ENCODE measurements at places on chromosomes 11 and 22.

GRCh38 chr11:79353706-79354105 lies 87.1 kb downstream of the TENM4 start:
- no peak for DNase-seq

DNA sequence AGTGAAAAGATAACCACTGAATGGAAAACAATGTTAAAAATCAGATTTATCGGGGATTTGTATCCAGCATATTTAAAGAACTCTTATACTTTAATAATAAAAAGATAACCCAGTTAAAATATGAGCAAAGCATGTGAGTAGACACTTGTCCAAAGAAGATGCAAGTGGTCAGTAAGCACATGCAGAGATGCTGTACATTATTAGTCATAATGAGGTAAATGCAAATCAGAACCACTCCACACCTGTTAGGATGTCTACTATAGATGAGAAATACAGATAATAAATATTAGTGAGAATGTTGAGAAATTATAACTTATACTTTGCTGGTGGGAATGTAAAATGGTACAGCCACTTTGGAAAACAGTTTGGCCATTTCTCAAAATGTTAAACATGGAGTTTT lies 28.0 kb downstream of the QSER1 start:
- no peak for DNase-seq

DNA sequence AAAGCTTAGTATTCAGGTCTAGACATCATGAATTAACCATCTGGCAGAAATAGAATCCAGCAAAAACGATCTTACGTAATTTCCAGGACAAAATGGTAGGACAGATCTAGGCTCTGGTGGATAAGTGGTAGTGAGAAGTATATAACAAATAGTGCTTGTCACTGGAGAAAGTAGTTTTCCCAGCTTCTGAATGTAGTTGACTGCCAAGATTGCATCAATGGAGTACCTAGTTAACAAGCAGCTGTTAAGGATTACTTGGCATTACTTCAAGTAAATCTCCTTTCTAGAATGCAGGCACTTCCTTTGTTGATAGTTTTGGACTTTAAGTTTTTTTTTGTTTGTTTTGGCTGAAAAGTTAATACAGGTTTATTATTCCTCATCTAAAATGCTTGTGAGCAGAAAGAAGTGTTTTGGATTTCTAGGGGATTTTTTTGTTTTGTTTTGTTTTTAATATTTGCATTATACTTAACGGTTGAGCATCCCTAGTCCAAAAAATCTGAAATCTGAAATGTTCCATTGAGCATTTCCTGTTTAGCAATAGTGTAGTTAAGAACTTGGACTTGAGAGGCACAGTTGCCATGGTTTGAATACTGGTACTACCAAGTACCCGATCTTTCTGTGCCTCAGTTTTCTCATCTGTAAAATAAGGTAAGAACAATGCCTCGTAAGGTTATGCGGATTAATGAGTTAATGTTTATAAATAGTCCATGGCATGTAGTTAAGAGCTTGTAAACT lies 20.3 kb downstream of the FAM118B start:
- no peak for DNase-seq

- DNase-seq = no peak
Observed at GRCh38 chr22:48900327-48900597, 927.4 kb downstream of the BRD1 start.

GRCh38 chr11:117220568-117220967 lies 11.3 kb downstream of the PCSK7 start:
- DNase-seq = no peak

GRCh38 chr22:44220727-44221680 lies 40.3 kb downstream of the PARVG start:
- no peak for DNase-seq

- no peak for DNase-seq
Observed at GRCh38 chr11:32953700-32954099, 61.1 kb downstream of the QSER1 start.

DNA sequence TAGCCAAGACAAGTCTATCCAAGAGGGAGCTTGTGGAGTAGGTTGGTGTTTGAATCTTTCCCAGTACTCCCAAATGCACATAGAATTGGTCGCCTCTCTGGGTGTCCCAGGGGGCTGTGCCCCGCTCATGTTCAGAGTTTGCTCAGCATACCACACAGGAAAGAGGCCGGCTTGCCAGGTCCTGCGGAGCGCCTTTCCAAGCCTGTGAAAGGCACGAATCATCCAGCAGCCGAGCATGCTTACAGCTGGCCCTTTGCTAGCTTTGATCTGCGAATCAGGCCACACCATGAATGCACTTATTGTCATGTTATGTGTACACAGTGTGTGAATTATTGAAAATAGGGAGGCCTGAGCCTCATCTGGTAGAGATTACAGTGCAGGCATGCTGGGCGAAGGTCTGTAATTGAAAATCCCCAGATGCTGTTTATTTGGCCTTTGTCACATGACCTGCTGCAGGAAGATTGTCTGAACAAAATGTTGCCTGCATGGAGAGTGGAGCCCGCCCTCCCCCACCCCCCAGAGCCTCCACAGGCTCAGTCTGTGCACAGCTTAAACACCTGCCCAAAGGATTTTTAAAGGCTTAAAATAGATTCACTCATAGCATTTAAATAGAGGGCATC lies 163.3 kb upstream of the RASSF10 start:
- no peak for DNase-seq

DNA sequence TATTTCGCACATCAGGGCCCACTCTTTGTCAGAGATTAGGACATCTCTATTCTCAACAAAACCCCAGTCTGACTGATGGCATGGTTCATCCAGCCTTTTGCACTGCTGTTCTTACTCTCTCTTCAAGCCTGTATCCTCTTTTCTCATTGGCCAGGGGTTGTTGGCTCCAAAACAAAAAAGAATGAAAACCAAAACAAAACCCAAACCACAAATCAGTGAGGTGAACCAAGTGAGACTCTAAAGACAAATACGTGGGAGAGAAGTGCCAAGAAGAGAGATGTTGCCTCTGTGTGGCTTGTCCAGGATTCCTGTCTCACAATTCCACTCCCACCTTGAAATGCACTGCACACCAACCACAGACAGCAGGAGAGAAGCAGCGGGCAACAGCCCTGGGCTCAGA lies 278.9 kb upstream of the NARS2 start:
- DNase-seq = no peak

DNA sequence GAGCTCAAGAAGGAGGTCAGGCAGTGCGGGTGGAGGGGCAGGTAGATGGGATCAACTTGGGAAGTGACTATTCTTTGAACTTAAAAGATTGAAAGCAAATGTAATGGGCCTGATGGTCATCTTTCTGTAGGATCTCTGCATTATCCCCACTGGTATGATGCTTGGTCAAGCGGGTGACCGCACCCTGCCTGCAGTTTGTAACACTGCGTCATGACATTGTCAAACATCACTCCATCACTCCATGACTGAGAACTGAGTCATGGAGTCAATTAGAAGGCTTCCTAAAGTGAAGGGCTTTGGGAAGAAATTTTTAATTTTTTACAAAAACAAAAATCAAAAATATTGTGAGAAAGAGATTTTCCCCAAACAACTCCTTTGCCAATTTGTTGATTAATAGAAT lies 62.4 kb upstream of the BMAL1 start:
- no peak for DNase-seq

GRCh38 chr11:765025-765801 lies 12.1 kb downstream of the GATD1 start:
- DNase-seq = no peak

GRCh38 chr11:113818426-113818825 lies 38.8 kb downstream of the CLDN25 start:
- DNase-seq = no peak

DNA sequence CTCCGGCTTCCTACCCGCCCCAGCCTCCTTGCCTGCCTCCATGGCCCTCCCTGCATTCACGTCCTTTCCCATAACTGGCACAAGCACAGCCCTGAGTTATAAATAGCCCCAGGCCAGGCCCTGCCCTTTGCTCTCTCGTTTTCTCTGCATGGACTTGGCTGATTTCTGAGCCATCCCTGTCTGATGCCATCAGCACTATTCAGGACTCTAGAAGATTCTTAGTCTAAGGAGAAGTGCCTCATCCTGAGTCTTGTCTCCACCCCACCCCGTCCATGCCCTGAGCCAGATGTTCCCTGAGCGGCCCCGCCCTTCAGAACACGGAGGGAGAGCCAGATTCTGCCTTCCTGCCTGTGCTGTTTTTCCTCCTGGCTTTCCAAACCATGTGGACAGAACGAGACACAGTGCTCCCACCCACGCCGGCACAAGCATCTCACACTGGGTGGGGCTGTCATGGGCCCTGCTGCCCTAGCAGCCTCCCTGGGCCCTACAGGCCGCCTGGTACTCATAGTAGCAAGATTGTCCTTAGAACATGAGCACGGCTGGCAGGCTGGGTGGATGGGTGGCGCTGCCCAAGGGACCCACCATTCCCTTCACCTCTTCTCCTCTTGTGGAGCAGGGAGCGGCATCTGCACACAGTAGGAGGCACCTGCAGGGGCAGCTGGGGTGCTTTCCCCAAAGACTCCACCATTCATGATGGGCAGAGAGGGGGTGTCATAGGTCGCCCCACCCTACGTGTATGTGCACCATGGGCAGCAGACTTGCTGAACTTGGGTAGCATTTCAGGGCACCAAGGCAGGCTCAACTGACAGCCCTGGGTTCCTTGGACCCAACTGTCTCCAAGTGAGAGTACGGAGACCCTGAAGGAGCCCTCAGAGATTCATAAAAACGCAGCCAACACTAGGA lies 76.9 kb downstream of the BCR start:
- DNase-seq = no peak

- no peak for DNase-seq
Observed at GRCh38 chr22:19761725-19762567, 1.4 kb downstream of the TBX1 start.

GRCh38 chr11:132620423-132620822 lies 911.9 kb downstream of the OPCML start:
- DNase-seq = no peak

- no peak for DNase-seq
Observed at GRCh38 chr11:13952221-13952620, 10.3 kb upstream of the SPON1 start.

GRCh38 chr22:40552070-40552469 lies 84.4 kb downstream of the MRTFA start:
- no peak for DNase-seq
